ENCODE measurements at places on chromosomes 16 and 17.

DNA sequence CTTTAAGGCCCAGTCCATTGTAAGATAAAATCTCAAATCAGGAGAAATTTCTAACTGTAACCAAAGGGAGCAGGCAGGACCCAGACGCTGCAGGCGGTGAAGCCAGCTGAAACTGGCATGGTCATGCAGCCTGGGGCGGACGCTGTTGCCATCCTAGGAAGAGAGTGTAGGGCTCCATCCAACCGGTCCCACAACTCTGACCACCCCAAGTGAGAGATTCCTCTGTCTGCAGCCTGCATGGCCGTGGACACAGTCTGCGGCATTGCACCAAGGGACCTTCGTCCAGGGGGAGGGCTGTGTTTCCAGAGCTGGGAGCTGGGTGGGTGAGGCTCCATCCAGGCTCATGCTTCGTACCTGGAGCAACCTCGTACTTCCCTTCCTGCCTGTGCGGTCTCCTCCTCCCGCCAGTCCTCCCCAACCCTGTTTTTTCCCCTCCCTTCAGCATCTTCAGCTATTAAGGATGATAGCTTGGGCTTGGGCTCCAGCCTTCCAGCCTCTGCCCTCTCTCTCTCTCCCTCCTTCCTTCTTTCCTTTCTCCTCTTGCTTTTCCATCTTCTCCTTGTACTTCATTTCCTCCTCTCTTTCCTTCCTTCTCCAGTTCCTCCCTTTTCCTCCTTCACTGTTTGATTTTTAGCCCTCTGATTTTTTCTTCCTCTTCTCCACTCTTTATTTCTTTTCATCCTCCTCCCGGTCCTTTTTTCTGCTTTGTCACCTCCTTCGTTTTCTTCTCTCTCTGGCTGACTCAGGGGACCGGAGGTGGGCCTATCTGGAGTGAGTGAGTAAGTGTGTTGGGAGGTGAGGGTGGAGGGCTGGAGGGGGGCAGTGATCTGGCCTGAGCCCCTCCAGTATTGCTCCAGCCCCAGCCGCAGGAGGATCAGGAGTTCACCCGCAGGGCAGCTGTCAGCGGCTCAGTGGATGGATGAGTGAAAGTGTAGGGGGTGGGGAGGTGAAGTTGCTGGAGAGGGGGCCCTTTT lies 17.0 kb upstream of the LHX1 start:
- DNase-seq = no peak

GRCh38 chr16:3964686-3965290 lies 84.3 kb upstream of the CREBBP start:
- DNase-seq = no peak

GRCh38 chr17:80379348-80379747 lies 35.6 kb upstream of the ENDOV start:
- no peak for DNase-seq

- DNase-seq = no peak
Measured at GRCh38 chr17:17159571-17159970, 46.6 kb downstream of the PLD6 start.

- no peak for DNase-seq
Measured at GRCh38 chr17:2906901-2907300, 110.7 kb downstream of the RAP1GAP2 start.

DNA sequence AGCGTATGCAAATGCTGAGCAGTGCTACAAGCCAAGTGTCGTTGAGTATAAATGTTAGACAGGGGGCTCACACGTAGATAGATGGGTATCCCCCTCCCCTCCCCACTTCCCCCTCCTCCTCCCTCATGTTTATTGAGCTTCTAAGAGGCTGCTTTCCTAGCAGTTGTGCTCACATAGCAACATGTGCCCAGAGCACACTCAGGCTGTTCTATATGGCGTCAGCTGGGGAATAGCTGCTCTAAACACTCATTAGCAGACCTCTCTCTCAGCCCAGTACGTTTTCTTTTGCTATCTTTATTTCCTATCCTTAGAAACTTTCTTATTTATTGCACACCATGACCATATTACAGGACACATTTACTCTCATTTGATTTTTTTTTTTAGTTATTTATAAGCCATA lies 1.8 kb downstream of the KCNJ2 start:
- no peak for DNase-seq

DNA sequence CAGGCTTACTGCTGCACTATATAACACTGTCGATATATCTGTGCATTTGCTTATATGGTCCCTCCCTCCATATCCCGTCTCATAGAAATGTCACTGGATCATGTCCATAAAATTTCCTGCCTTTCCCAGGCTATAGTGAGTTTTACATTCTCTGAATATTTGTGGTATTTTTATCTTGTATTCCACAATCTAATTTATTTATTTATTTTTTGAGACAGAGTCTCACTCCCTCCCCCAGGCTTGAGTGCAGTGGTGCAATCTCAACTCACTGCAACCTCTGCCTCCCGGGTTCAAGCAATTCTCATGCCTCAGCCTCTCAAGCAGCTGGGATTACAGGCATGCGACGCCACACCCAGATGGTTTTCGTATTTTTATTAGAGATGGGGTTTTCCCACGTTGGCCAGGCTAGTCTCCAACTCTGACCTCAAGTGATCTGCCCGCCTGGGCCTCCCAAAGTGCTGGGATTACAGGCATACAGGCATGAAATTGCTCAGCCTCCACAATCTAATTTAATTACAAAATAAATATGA lies 12.9 kb downstream of the TRIM37 start:
- DNase-seq = no peak

GRCh38 chr16:9778849-9779248 lies 403.4 kb downstream of the GRIN2A start:
- no peak for DNase-seq

DNA sequence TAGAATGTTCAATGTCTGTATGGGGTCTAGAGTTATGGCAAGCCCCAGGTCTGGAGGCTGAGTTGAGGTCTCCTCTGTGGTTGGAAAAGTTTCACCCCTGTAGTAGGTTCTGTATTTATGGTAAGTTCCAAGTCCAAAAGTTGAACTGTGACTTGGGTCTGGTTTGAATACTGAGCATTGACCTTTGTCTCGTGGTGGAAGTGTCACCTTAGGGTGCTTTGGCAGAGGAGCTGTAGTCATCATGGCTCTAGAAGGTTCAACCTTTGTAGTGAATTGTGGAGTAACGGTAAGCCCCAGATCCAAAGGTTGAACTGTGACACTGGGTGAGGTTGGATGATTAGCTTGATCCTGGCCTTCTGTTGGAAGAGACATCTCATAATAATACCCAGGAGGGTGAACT lies 17.6 kb downstream of the RDM1 start:
- DNase-seq = no peak

GRCh38 chr16:70736465-70737376 lies 50.9 kb upstream of the MTSS2 start:
- DNase-seq = no peak

DNA sequence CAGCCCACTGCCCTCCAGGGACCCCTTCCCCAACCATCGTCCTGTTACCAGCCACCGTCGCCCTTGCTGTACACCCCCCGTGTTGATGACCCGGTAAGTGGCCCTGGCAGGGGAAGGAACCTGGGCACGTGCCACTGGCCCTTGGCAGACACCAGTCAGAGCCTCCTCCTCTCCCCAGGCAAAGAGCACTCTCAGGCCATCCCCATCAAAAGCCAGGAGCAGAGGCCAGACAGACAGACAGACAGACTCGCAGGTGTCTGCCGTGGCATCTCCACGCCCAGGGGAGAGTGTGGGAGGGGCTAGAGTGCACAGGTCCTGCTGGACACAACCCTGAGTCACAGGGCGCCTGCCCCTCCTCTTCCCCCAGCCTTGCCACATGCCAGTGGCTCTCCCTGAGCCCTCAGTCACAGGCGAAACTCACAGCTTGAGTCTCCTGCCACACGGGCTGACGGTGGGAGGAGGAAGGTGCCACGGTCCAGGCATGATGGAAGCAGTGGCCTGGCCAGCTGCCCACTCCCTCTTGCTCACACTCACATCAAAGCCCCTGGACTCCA lies 7.8 kb downstream of the CLCN7 start:
- DNase-seq = no peak

- DNase-seq = no peak
Measured at GRCh38 chr16:80047842-80048241, 447.3 kb upstream of the MAF start.
